LNCaP clone FGC (cell line): ENCODE measurements at places on chromosomes 6 and 20.

- DNase-seq, result no peak
Observed at GRCh38 chr6:140597181-140597580, 1222.7 kb upstream of the CITED2 start.

GRCh38 chr20:35952480-35953386 lies 1.6 kb downstream of the SCAND1 start:
- peak; percentile 58 for DNase-seq

GRCh38 chr6:132261354-132261753 lies 139.9 kb downstream of the MOXD1 start:
- DNase-seq, result no peak

DNA sequence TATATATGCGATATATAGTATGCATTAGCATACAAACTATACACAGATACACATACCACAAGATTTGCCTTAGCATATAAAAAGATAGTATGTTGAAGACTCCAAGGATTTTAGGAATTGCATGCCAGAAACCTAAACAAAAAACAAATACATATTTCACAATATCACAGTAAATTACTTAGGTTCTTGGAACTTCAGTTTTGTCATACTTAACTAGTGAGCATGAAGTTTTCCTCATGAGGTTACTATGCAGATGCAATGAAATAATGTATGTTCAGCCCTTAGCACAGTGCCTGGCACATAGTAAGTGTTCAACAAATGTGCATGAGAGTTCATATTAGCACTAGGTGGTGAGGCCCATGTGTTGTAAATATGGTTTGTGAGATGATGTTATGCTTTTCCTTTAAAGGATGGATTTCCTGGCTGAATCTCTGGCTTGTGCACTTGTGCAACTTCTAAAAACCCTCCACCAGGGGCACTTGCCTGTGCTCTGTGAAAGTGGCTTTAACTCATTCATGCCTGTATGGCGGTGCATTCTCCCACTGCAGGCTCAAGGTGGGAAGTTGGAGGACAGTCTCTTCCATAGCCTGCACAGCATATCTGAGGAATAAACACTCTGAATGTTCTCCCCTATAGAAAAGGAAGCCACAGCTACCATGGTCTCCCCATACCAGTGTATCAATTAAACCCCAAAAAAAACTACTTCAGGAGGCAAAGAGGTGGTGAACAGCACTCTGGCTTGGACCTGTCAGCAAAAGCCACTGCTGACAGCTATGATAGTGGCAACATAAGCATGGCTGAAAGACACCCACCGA lies 624.1 kb upstream of the CDH4 start:
- DNase-seq, result no peak

GRCh38 chr6:42916288-42916687 lies 435 bp downstream of the PTCRA start:
- no peak for DNase-seq

DNA sequence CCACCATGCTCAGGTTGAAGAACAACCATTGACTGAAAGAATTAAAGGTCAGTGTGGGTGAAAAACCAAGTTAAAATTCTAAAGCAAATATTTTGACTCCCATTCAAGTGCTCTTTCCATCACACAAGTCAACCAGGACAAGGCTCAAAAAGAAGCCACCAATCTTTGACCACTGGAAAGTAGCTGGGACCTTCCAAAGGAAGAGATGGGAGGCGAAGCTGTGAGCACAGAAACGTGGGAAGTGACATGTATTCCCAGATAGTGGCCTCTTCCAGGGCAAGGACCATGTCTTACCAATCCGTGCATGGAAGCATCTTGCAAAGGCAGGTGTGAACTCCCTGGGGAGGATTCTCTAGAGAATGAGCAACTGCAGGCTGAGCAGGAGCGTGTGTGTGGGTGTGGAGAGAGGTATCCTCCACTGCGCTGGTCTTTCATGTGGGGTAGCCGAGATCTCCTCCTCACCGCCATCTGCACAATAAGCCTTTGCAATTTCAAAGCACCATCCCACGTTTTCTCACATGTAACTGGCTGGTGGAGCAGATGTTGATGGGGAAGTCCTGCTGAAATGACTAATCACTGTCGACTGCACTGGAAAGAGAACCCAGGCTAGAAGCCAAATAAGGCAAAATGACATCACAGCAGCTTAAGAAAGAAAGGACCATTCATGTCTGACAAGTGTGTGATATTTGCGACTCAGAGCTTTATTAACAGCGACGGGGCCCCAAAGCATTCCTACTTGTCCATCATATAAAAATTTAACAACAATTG lies 189.4 kb upstream of the RREB1 start:
- DNase-seq, result no peak

DNA sequence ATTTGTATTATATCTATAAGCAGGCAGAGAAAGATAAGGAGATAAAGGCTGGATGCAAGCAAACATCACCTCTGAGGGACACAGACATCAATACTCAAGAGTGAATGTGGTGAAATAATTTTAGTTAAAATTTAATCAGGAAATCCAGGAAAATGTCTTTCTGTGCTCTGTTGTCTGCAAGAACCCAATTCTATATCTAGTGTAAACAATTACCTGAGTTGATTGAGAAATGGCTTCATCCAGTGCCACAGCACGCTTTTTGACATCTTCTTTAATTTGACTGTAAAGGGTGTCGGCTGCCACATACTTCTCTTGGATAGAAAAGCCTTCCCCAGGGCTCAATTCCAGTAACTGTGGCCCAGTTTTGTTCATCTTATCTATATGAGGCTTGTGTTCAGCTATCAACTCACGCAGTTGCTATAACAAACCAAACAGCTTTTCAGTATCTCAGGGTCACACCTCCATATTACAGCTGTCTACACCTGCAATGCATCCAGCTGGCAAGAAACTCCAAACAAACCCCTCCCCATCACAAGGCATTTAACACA lies 131.6 kb downstream of the DST start:
- DNase-seq, result no peak

GRCh38 chr6:144811140-144811539 lies 526.0 kb downstream of the UTRN start:
- no peak for DNase-seq
